ENCODE measurements at places on chromosomes 7 and 10.
A peak's percentile ranks its signal among the peaks of the same experiment; 100 is the strongest.

- DNase-seq, result no peak
Observed at GRCh38 chr7:33258491-33258951, 129.2 kb downstream of the BBS9 start.

DNA sequence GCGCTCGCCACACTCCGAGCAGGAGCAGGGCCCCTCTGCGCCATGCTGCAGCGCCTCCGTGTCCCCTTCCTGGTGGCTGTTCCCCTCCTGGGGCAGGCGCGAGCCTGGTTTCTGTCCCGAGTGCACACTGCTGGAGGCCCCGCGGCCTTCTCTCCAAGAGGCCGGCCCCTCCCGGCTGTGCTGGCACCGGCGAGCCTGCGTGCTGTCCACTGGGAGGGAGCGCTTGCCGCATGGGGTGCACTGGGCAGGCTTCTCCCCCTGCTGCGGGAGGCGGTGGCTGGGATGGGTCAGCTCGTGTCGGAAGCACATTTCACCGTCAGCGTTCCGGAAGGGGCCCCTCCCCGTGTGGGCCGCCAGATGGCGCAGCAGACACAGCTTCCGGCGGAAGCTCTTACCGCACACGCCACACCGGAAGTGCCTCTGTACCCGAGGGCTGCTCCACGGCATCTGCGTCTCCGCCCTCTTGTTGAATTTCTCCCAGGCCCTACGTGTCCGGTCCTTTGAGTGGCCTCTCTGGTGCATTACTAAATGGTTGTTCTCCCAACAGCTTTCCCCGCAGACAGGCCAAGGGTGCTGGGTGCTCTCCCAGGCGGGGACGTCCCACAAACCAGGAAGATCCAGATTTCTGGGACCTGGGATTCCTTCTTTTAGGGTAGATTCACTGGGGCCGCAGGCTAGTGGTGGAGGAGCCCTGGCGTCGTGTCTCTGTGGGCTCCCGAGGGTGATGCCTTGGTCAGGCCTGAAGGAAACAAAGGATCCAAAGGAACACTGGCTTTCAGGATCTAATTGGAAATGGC lies 18.7 kb downstream of the ZNF786 start:
- peak; percentile 63 for DNase-seq

- no peak for DNase-seq
Observed at GRCh38 chr10:16016688-16017087, 156.4 kb upstream of the MINDY3 start.

- DNase-seq, result no peak
Observed at GRCh38 chr10:118629211-118629610, 33.8 kb upstream of the PRLHR start.

DNA sequence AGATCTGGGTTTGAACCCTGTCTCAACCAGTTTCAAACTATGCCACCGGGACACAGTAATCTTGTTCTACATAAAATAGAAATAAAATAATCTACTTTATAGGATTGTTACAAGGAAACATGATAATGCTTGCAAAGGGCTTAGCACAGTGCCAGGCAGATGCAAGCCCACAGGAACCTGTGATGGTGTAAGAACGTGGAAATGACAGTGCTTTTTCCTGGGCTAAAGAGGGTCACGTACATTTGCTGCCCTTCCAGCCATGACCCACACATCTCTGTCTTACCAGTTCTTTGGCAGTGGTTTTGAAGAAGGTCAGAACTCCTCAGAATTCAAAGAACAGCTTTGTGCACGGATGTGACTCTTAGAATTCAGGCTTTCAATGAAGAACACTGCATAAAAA lies 282.9 kb downstream of the CSTF2T start:
- DNase-seq, result no peak
